Endodermal cell (in vitro differentiated cells): ENCODE measurements at places on chromosomes 1 and 21. TPM values are rescaled to one million over a fixed set of nuclear protein-coding genes. Genes with fewer than 3 reads are reported as not detected.
A peak's percentile ranks its signal among the peaks of the same experiment; 100 is the strongest.

- no peak for DNase-seq
Measured at GRCh38 chr1:201212461-201213055, 21.9 kb downstream of the IGFN1 start.

GRCh38 chr1:84691122-84691783, 992 bp upstream of the SSX2IP start:
- peak; percentile 57 for DNase-seq

CRB1 gene
- not detected in 3 replicates for total RNA-seq

GRCh38 chr1:55529017-55529416, 313.9 kb upstream of the USP24 start:
- no peak for DNase-seq

GBP5 gene
- total RNA-seq = not detected in 2 replicates

GRCh38 chr1:232686346-232686745, 56.4 kb upstream of the SIPA1L2 start:
- DNase-seq = no peak

DNA sequence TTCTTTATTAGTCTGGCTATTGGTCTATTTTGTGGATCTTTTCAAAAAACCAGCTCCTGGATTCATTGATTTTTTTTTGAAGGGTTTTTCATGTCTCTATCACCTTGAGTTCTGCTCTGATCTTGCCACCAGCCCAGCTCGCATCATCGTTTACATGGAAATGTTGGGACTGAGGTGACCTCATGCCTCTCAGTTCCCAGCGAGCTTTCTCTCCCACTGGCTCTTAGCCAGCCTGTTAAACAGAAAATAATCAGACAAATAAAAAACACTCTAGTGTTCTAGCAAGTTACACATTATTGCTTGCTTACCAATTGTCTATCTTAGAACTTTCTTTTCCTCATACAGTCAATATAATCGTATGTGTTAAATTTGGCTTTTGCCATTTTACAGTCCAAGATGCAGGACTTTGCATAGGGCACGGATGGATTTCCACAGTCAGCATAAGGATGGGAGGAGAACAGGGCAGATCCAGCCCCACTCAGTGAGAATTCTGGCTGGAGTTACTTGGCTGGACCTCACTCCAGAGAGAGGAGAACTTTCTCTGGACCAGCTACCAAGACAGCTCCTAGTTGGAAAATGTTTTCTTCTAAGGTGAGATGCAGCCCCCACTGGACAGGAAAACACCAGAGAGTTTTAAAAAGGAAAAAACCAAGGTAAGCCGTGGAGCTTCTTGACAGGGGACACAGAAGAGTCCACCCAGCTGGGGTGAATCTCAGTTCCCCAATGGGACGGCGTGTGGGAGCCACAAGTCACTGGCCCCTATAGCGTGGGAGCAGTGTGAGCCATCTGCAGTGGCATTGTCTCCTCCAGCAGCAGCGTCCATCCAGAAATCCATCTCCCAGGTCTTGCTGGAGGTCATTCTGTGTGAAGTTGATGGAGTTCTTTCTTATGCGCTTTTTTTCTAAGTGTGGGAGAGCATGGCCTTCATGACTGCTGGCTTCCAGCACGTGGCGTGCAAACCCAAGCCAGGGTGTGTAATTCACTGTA, 17.6 kb downstream of the PGBD2 start:
- DNase-seq = no peak

GRCh38 chr1:78408192-78408591, 82.6 kb upstream of the PTGFR start:
- DNase-seq = no peak

S100A4 gene
- total RNA-seq = 4.9 and 5.1 TPM in 2 replicates

GRCh38 chr1:2561446-2561845, 5.3 kb downstream of the TNFRSF14 start:
- no peak for DNase-seq

- no peak for DNase-seq
Measured at GRCh38 chr1:171610385-171610784, 11.7 kb upstream of the MYOCOS start.

DNA sequence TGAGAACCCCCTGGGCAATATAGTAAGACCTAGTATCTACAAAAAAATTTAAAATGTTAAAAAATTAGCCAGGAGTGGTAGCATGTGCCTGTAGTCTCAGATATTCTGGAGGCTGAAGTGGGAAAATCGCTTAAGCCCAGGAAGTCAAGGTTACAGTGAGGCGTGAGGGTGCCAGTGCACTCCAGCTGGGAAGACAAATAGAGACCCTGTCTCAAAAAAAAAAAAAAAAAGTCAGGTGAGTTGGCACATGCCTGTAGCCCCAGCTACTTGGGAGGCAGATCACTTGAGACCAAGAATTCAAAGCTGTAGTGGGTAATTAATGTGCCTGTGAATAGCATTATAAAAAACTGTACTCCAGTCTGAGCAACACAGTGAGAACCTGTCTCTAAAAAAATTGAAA, 4.6 kb downstream of the BECN2 start:
- no peak for DNase-seq

CSF1 gene
- 0.84 and 1.0 TPM in 2 replicates for total RNA-seq

DNA sequence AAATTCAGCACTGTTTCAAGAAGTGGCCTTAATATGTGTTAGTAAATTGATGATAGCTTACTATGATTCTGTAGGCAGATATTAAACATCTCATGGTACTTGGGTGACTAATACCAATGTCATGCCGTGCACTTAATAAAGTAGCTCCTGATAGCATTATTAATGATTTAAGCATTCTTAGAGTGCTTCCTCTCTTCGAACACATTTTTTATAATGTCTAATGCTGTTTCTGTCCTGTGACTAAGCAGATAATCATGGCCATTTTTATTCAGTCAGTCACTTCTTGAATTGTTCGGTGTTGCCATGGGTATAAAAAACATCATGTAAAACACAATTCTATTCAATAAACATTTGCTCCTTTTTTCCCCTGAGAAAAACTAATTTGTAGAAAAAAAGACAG, 804.6 kb upstream of the ADGRL4 start:
- no peak for DNase-seq

DNA sequence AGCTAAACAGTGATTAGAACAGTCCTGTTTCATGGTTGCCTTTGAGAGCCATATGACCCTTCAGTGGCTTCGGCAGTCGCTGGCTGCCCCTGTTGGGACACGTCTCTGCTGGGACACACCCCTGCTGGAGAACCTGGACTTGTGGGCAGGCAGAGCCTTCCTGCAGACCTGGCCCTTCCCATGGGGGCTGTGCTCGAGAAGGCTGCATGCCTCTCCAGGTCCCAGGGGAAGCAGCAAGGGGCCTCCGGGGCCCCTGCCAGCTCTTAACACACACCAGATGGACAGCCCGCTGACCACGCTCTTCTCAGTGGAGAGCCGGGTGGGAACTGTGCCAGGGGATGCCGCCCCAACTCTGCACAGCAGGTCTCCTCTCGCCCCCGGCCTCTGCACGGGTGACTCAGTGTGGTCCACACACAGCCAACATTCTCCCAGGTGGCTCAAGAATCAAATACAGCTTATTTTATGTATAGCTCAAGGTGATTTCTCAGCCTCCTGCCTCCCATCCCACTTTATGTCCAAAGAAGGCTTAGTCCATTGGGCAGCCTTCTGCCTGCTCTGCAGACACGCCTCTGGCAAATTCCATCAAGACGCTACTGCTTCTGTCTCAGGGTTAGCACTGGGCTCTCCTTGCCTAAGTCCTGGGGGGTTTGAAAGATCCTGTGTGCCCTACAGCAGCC, 450.8 kb downstream of the KIF26B start:
- peak; percentile 48 for DNase-seq

MPL gene
- 0.36 and 0.64 TPM in 2 replicates for total RNA-seq

DNA sequence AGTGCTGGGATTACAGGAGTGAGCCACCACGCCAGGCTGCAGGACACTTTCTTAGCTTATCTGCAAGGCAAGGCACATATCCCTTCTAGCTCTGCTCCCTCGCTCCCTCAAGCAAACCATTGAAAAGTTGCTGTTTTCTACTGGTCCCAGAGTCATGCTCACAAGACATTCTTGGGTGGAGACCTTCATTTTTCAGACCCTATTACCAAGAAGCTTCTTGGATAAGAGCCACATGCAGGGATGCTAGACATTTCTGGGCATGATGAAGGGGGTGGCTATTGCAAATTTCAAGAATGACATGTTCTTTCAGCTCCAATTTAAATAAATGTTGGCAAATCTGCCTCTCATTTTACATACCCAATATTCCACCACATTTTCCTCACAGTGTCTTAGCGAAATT, 33.9 kb downstream of the CAPN9 start:
- no peak for DNase-seq
